ENCODE measurements at places on chromosomes 3 and 15. TPM values are rescaled to one million over a fixed set of nuclear protein-coding genes. Genes with fewer than 3 reads are reported as not detected.

Gene NR2E3
- total RNA-seq = 0.19 TPM

Gene SSUH2
- 0.10 TPM for total RNA-seq

Gene GUCA1C
- not detected for total RNA-seq

Gene ERICH6
- not detected for total RNA-seq

Gene KLHL40
- total RNA-seq = not detected

Gene ARF4
- 247 TPM for total RNA-seq

Gene GAP43
- total RNA-seq = not detected

Gene KBTBD13
- total RNA-seq = not detected

Gene LRRC2
- 0.10 TPM for total RNA-seq

Gene GOLGA6B
- total RNA-seq = not detected

Gene VGLL3
- 1.6 TPM for total RNA-seq

Gene GOLGA6L4
- total RNA-seq = 2.0 TPM

Gene MYO5A
- 155 TPM for total RNA-seq

Gene HRG
- total RNA-seq = not detected

Gene SPINK8
- not detected for total RNA-seq

Gene PLSCR4
- total RNA-seq = 176 TPM

Gene KLHL18
- total RNA-seq = 45.4 TPM

Gene CHDH
- total RNA-seq = 0.10 TPM

Gene CADPS
- not detected for total RNA-seq

Gene TP63
- total RNA-seq = not detected

Gene FANCD2OS
- not detected for total RNA-seq

Gene DNAJA4
- total RNA-seq = 3.7 TPM

Gene SNUPN
- 17.3 TPM for total RNA-seq

Gene TRIM71
- total RNA-seq = not detected

Gene SH2D7
- total RNA-seq = not detected

Gene SLC2A2
- not detected for total RNA-seq

Gene ITIH3
- total RNA-seq = not detected

Gene TEX9
- 1.3 TPM for total RNA-seq

Gene SLC27A2
- total RNA-seq = 0.33 TPM

Gene TRPC1
- total RNA-seq = 10.1 TPM

Gene C2CD4A
- total RNA-seq = 1.2 TPM

Gene HESX1
- 0.33 TPM for total RNA-seq

Gene FBXL2
- total RNA-seq = 30.7 TPM

Gene JMJD7
- 3.5 TPM for total RNA-seq

Gene GNB4
- 97.2 TPM for total RNA-seq

Gene HDAC11
- total RNA-seq = 7.8 TPM

Gene GNAT1
- total RNA-seq = not detected

Gene ATG3
- 70.5 TPM for total RNA-seq

Gene LRRC49
- total RNA-seq = 4.9 TPM

Gene ZIC1
- not detected for total RNA-seq

Gene ANKRD63
- total RNA-seq = not detected

Gene SPTBN5
- total RNA-seq = 15.2 TPM

Gene ADGRG7
- total RNA-seq = not detected

Gene CDHR4
- total RNA-seq = not detected

Gene XRN1
- 36.9 TPM for total RNA-seq

Gene CTXN2
- not detected for total RNA-seq

Gene TNNC1
- not detected for total RNA-seq

Gene TXNRD3
- 8.2 TPM for total RNA-seq

Gene CHRM5
- total RNA-seq = not detected

Gene GABRB3
- not detected for total RNA-seq

Gene DPPA2
- total RNA-seq = not detected

Gene CLRN1
- total RNA-seq = not detected

All from vein endothelial cell (primary cell).